Activated CD8-positive, alpha-beta memory T cell treated with anti-CD3 and anti-CD28 coated beads for 1 hour (primary cell): ENCODE measurements at places on chromosomes 7 and 10.

DNA sequence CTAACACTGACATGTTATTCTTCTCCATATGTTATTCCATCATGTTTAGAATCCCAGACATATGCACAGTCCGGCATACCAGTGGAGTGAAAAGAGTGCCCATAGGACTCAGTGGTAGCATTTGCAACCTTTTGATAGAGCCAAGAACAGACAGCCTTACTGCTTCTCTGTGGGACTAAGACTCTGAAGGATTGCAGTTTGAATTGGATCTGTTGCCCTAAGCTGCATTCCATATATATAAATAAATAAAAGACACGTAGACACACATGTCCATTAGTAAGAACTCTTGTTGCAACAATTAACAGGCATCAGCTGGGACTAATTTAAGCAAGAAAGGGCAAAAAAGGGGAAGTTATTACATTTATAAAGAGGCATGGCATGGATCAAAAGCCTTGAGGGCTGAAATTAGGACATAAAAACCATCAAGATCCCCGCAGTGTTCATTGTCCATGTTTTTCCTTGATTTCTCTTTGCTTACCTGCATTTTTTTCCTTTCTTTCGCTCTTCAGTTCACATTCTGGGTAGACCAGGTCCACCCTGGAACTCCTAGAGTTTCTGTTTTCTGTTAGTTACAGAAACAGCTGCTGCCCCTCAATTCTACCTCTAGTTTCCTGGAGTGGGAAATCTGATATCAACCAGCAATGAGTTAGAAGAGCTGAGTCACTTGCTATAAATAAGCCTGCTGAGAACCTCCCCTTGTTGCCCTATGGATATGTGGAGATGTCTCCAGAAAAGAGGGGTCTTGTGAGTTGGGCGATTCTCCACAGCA is 132.4 kb downstream of the SORCS1 start:
- DNase-seq = no peak

- DNase-seq = no peak
Observed at GRCh38 chr10:58772758-58773157, 260.1 kb downstream of the BICC1 start.

- no peak for DNase-seq
Observed at GRCh38 chr7:95660023-95660434, 63.7 kb upstream of the PDK4 start.

GRCh38 chr10:70232155-70232858 is 922 bp downstream of the PPA1 start:
- DNase-seq = no peak

DNA sequence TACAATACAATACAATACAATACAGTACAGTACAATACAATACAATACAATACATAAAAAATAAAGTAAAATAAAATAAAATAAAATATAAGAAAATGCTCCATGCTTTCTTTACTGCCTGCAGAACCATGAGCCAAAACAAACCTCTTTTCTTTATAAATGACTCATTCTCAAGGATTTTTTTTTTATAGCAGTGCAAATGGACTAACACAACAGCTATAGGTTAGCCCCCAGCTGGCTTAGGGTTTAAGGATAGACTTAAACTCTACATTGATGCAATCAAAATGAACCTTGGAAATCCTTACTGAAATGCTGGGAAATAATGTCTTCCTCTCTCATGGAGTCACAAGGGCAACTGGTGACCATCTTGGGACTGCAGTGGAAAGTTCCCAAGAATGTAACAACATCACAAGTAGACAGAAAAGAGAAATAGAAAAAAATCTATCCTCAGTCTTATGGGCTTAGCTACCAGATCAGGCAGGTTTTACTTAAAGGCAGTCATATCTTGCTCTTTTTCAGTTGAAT is 348.9 kb downstream of the ARL4A start:
- DNase-seq = no peak

GRCh38 chr10:77252380-77253146 is 385.0 kb downstream of the KCNMA1 start:
- DNase-seq = no peak

- no peak for DNase-seq
Observed at GRCh38 chr7:155991470-155991869, 179.2 kb upstream of the SHH start.
